ENCODE measurements at places on chromosomes 2 and 18.

- DNase-seq: no peak
Observed at GRCh38 chr2:207073801-207074678, 91.7 kb downstream of the KLF7 start.

- no peak for DNase-seq
Observed at GRCh38 chr2:27194538-27195354, 17.1 kb upstream of the ATRAID start.

- DNase-seq: no peak
Observed at GRCh38 chr2:237927986-237928385, 38.8 kb upstream of the UBE2F start.

- DNase-seq: peak; percentile 11
Observed at GRCh38 chr18:47754311-47755101, 176.0 kb downstream of the SMAD2 start.

- no peak for DNase-seq
Observed at GRCh38 chr2:119550856-119551255, 6.6 kb downstream of the CFAP221 start.

DNA sequence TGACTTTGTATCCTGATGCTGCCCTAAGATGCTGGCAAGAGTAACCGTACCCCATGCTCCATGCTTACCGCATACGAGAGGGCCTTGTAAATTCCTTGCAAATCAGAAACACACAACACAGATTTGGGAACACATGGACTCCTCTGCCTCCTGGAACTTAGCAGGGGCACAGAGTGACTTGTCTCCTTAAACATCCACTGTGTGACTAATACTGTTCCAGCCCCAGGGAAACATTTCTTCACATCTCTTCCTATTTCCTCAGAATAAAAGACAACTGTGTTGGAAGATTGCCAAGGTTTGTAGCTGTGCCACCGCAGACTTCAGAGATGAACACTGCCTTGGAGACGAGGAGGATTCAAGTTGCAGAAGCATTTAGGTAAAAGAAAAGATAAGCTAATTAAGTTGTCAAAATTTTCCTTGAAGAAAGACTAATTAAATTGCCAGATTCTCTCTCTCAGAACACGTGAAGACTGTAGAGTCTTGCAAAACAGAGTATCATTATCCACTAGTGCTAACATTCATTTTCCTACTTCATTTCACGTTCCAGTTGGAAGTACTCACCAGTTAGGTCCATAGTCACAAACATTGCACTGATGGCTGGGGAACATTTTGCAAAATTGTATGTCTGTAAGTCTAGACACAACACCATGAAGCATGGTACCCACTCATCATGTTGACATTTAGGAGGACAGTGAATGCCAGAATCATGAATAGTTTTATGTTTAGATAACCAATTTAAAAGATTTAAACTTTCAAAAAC, 188.8 kb downstream of the TSN start:
- DNase-seq: no peak

- DNase-seq: no peak
Observed at GRCh38 chr2:29233428-29233827, 118.2 kb downstream of the CLIP4 start.

DNA sequence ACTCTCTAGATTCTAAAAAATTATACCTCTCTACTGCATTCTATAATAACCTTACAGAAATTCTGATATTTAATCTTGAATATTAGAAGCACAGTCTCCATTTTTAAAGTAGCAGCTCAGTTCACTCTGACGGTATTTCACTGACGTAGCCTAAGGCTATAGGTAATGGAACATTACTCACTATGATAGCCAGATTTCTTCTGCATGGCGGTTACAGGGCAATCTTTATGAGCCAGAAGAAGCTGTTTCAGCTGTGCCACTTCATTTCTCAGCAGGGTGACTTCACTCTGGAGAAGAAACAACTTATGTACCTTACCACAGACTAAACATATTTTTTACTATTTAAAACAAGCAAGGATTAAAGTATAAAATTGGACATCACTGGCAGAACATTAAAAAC, 75.3 kb upstream of the CHN1 start:
- no peak for DNase-seq

DNA sequence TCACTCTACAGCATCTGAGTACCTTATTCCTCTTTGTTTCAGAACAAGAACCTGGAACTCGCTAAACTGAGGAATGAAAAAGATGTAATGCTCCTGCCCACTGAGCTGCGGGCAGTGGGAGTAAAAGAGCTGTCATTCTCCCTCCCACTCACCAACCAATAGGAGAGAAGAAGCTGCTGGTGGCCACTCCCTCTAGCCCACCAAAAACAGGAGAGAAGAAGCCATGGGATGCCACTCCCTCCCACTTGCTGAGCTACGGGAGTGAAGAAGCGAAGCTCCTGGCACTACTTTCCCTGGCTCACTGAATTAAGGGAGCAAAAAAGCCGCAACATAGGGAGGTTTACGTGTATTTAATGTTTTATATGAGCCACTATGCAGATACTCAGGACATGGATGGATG, 53.7 kb downstream of the RIT2 start:
- no peak for DNase-seq

GRCh38 chr18:57278933-57279332, 73.4 kb upstream of the ST8SIA3 start:
- DNase-seq: no peak
